Astrocyte (in vitro differentiated cells and primary cell): ENCODE measurements at places on chromosomes 2 and 18. TPM values are rescaled to one million over a fixed set of nuclear protein-coding genes. Genes with fewer than 3 reads are reported as not detected.

- no peak overlapping the region for H3K4me3 ChIP-seq
- no peaks in the 10 kb centered on the region for H3K27me3 ChIP-seq
- peak; percentile 16 for DNase-seq
- no peaks in the 10 kb centered on the region for H3K4me1 ChIP-seq
- no peak overlapping the region for H3K27ac ChIP-seq
Observed at GRCh38 chr2:190511104-190511503, 23.4 kb downstream of the NEMP2 start.

- H3K36me3 ChIP-seq: no peaks in the 10 kb centered on the region
- DNase-seq: no peak
- peaks cover 20% of the 10 kb centered on the region for H3K4me1 ChIP-seq
- no peak overlapping the region for H3K4me3 ChIP-seq
Observed at GRCh38 chr2:112807233-112807807, 23.0 kb upstream of the IL1A start.

- H3K27me3 ChIP-seq: no peaks in the 10 kb centered on the region
- H3K4me1 ChIP-seq: no peaks in the 10 kb centered on the region
- no peak overlapping the region for H3K27ac ChIP-seq
- no peak overlapping the region for H3K4me3 ChIP-seq
- no peaks in the 10 kb centered on the region for H3K36me3 ChIP-seq
- peak; percentile 10 for DNase-seq
Observed at GRCh38 chr18:6811816-6812215, 82.3 kb downstream of the ARHGAP28 start.

GRCh38 chr2:25066455-25066854, 24.6 kb downstream of the EFR3B start:
- no peak overlapping the region for H3K27ac ChIP-seq
- no peaks in the 10 kb centered on the region for H3K27me3 ChIP-seq
- DNase-seq: no peak

- no peak overlapping the region for H3K4me3 ChIP-seq
- peaks cover 10% of the 10 kb centered on the region for H3K4me1 ChIP-seq
- no peaks in the 10 kb centered on the region for H3K36me3 ChIP-seq
- DNase-seq: no peak
- no peaks in the 10 kb centered on the region for H3K27me3 ChIP-seq
Observed at GRCh38 chr2:237625777-237626176, 1.6 kb upstream of the LRRFIP1 start.

DNA sequence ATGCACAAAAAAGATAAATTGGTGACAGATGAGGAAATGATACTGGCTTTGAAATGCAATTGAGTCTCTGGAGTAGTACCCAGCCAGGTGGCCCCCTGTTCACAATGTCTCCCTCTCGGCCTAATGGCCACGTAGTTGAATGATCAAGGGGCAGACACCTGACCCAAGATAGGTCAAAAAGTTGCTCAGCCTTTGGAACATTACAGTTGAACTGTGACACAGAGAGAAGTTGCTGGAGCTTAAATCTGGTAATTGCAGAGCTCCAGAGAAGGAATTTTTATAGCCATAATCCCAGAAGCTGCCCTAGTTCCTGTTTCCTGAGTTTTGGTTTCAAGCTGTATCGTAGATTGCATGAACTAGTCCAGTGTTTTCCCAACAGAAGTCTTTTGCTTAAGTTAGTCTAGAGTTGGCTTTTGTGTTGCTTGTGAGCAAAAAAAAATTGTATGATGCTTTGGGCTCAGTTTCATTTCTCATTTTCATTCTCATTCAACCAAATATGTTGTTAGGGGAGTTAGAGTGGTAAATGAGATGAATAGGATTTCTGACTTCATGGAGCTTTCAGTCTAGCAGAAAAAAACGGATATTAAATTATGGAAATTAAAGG, 117.9 kb downstream of the CSRNP3 start:
- no peak overlapping the region for H3K4me3 ChIP-seq
- H3K27ac ChIP-seq: no peak overlapping the region
- H3K4me1 ChIP-seq: peaks cover 3% of the 10 kb centered on the region
- no peak for DNase-seq
- no peaks in the 10 kb centered on the region for H3K36me3 ChIP-seq
- H3K27me3 ChIP-seq: no peaks in the 10 kb centered on the region

DNA sequence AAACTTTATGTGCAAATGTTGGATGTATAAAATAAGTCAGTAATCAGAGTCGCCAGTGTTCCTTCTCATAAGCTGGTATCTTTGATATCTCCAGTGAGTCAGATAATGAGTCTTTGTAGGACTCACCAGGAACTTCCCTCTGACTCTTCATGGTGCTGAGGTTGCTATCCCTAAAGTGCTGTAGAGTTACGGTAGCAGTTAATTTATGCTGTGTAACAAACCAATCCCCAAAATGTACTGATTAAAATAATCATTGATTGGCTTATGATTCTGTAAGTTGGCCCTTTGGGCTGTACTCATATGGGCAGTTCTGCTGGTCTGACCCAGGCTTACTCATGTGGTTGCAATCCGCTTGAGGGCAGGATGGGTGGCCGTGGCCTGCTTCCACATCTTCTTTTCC, 43.8 kb downstream of the MAIP1 start:
- H3K27ac ChIP-seq: no peak overlapping the region
- no peak overlapping the region for H3K4me3 ChIP-seq
- H3K27me3 ChIP-seq: no peaks in the 10 kb centered on the region
- no peak for DNase-seq

DNA sequence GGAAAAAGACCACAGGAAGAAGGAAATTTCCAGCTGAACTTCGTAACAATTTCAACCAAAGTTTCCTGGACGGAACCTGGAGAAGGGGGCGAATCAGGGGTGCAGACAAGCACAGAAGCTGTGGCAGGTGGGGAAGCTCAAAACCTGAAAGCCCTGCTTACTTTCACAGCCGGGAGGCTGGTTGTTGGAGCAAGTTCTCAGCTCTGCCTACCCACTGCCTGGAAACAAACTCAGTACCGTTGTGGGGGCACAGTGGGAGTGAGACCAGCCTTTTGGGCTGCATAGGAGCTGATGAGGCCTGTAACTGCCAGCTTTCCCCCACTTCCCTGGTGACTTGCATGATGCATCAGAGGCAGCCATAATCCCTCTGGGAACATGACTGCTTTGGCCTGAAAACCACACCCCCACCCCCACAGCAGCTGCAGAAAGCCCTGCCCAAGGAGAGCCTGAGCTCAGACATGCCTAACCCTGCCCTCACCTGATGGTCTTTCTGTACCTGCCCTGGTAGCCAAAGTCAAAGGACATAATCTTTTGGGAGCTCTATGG, 207.0 kb upstream of the VWC2L start:
- no peaks in the 10 kb centered on the region for H3K27me3 ChIP-seq
- H3K27ac ChIP-seq: no peak overlapping the region
- H3K4me1 ChIP-seq: no peaks in the 10 kb centered on the region
- H3K36me3 ChIP-seq: no peaks in the 10 kb centered on the region
- no peak overlapping the region for H3K4me3 ChIP-seq
- DNase-seq: no peak

GRCh38 chr2:237390235-237390634, 23.7 kb downstream of the COL6A3 start:
- no peaks in the 10 kb centered on the region for H3K4me1 ChIP-seq
- H3K27me3 ChIP-seq: no peaks in the 10 kb centered on the region
- H3K36me3 ChIP-seq: peaks cover 44% of the 10 kb centered on the region
- no peak overlapping the region for H3K4me3 ChIP-seq
- H3K27ac ChIP-seq: no peak overlapping the region

- peak overlapping the region; percentile 13 for H3K4me3 ChIP-seq
- peak overlapping the region; percentile 60 for H3K27ac ChIP-seq
- no peaks in the 10 kb centered on the region for H3K36me3 ChIP-seq
- no peaks in the 10 kb centered on the region for H3K27me3 ChIP-seq
Observed at GRCh38 chr2:143489145-143489544, 359.9 kb downstream of the ARHGAP15 start.

- no peak for DNase-seq
- no peaks in the 10 kb centered on the region for H3K36me3 ChIP-seq
- no peak overlapping the region for H3K4me3 ChIP-seq
- no peak overlapping the region for H3K27ac ChIP-seq
- peaks cover 45% of the 10 kb centered on the region for H3K4me1 ChIP-seq
Observed at GRCh38 chr2:43043553-43043870, 182.9 kb downstream of the ZFP36L2 start.

GRCh38 chr2:65737452-65738011, 305.1 kb upstream of the SPRED2 start:
- no peak for DNase-seq
- H3K36me3 ChIP-seq: no peaks in the 10 kb centered on the region
- H3K27me3 ChIP-seq: peaks cover 7% of the 10 kb centered on the region
- no peak overlapping the region for H3K27ac ChIP-seq
- no peaks in the 10 kb centered on the region for H3K4me1 ChIP-seq
- no peak overlapping the region for H3K4me3 ChIP-seq

- H3K27me3 ChIP-seq: no peaks in the 10 kb centered on the region
- no peak overlapping the region for H3K27ac ChIP-seq
- no peak overlapping the region for H3K4me3 ChIP-seq
- DNase-seq: no peak
- H3K4me1 ChIP-seq: no peaks in the 10 kb centered on the region
- H3K36me3 ChIP-seq: no peaks in the 10 kb centered on the region
Observed at GRCh38 chr18:12772111-12772510, 69.3 kb downstream of the PSMG2 start.

- no peak for DNase-seq
- no peaks in the 10 kb centered on the region for H3K4me1 ChIP-seq
- no peaks in the 10 kb centered on the region for H3K27me3 ChIP-seq
- peaks cover 28% of the 10 kb centered on the region for H3K36me3 ChIP-seq
Observed at GRCh38 chr2:61044636-61045035, 21.0 kb upstream of the SANBR start.

GRCh38 chr2:106107509-106108131, 86.5 kb downstream of the UXS1 start:
- DNase-seq: peak; percentile 44
- no peaks in the 10 kb centered on the region for H3K36me3 ChIP-seq
- H3K27ac ChIP-seq: no peak overlapping the region
- no peaks in the 10 kb centered on the region for H3K27me3 ChIP-seq

DNA sequence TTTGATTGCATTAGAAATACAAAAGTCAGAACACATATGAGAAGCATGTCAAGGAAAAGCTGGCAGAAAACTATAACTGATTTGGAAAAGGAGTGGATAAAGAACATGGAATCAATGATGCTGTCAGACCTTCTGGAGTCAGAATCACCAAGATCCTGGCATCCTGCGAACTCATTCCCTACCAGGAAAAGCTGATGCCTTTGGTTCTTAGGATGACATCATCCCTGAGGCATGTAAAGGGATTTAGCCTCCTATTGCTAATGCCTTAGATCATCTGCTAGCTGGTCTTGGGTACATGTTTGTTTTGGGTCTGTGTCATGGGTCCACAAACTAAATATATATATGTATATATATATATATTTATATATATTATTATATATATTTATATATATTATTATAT, 680.7 kb downstream of the EPHA4 start:
- peak overlapping the region; percentile 23 for H3K27ac ChIP-seq
- peaks cover 8% of the 10 kb centered on the region for H3K4me1 ChIP-seq
- no peaks in the 10 kb centered on the region for H3K36me3 ChIP-seq
- peak; percentile 94 for DNase-seq

DNA sequence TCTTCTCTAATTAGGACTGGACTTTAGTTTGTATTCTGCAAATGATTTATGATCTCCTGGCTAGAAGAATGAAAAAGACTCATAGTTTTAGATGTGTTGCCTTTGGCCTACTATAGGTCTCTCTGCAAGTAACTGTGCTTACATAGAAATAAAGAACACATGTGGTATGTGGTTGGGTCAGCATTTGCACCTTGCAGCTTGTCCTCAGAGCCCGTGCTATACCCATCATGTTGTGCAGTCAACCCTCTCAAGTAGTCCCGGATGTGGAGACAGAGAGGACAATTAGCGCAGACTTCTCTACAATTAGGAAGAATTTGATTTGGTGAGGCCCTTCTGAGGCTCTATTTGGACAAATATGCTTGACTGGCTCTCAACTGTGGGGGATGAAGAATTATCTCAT, 203.7 kb upstream of the ITGA4 start:
- DNase-seq: no peak
- no peak overlapping the region for H3K4me3 ChIP-seq
- H3K27ac ChIP-seq: no peak overlapping the region
- no peaks in the 10 kb centered on the region for H3K27me3 ChIP-seq
- no peaks in the 10 kb centered on the region for H3K4me1 ChIP-seq

DNA sequence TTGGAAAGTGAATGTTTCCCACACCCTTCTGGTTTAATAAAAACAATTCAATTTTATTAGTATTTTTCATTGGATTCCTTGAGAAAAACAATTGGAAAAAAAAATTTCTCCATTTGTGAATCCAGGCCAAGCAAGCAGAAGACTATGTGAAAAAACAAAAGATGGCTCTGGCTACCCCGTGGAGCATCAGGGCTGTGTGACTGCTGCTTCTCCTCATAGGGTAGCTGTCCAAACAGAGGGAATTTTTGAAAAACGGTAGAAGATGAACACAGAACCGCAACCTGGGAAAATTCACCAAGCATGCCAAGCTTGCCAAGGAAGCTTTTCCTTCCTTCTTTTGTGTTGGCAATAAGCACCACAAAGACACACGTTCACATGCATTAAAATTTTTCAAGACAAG, 71.3 kb upstream of the ACVR2A start:
- no peaks in the 10 kb centered on the region for H3K4me1 ChIP-seq
- H3K36me3 ChIP-seq: no peaks in the 10 kb centered on the region
- H3K4me3 ChIP-seq: no peak overlapping the region
- DNase-seq: no peak
- H3K27me3 ChIP-seq: no peaks in the 10 kb centered on the region

DNA sequence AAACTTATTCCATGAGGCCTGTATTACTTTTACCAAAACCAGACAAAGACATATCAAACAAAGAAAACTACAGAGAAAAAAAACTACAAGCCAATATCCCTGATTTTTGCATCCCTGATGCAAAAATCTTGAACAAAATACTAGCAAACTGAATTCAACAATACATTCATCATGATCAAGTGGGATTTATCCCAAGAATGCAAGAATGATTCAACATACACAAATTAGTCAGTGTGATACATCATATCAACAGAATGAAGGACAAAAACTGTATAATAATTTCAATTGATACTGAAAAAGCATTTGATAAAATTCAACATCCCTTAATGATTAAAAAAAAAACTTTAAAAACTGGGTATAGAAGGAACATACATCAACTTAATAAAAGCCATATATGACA, 106.8 kb downstream of the SLC39A10 start:
- no peaks in the 10 kb centered on the region for H3K36me3 ChIP-seq
- H3K4me3 ChIP-seq: no peak overlapping the region
- no peaks in the 10 kb centered on the region for H3K4me1 ChIP-seq
- DNase-seq: no peak
- no peaks in the 10 kb centered on the region for H3K27me3 ChIP-seq
- no peak overlapping the region for H3K27ac ChIP-seq

The NEURL3 gene
- total RNA-seq: 0.34 and 0.38 TPM in 2 replicates

The TUBB8B gene
- not detected in 2 replicates for total RNA-seq

The CRYBA2 gene
- not detected in 2 replicates for total RNA-seq

The KCNIP3 gene
- 0.68 and 1.5 TPM in 2 replicates for total RNA-seq

The TUBA3E gene
- not detected in 2 replicates for total RNA-seq

The GCG gene
- total RNA-seq: not detected in 2 replicates

The DSEL gene
- total RNA-seq: 15.9 and 16.5 TPM in 2 replicates

The KIF5C gene
- 21.0 and 24.3 TPM in 2 replicates for total RNA-seq

The IRS1 gene
- total RNA-seq: 34.2 and 45.0 TPM in 2 replicates

The FAM124B gene
- total RNA-seq: not detected in 2 replicates

The CYTIP gene
- 0.12 and 0.16 TPM in 2 replicates for total RNA-seq

The STAT4 gene
- total RNA-seq: 1.6 and 2.3 TPM in 2 replicates

The REG1B gene
- not detected in 2 replicates for total RNA-seq
